Activated T-cell treated with anti-CD3 and anti-CD28 coated beads, Interleukin-2, amount 50 U/mL, for 72 hours (primary cell): ENCODE measurements at places on chromosomes 4 and X. TPM values are rescaled to one million over a fixed set of nuclear protein-coding genes. Genes with fewer than 3 reads are reported as not detected.

The RBM46 gene
- total RNA-seq: not detected

The KIAA1210 gene
- total RNA-seq: not detected

The MAGEA2 gene
- not detected for total RNA-seq

DNA sequence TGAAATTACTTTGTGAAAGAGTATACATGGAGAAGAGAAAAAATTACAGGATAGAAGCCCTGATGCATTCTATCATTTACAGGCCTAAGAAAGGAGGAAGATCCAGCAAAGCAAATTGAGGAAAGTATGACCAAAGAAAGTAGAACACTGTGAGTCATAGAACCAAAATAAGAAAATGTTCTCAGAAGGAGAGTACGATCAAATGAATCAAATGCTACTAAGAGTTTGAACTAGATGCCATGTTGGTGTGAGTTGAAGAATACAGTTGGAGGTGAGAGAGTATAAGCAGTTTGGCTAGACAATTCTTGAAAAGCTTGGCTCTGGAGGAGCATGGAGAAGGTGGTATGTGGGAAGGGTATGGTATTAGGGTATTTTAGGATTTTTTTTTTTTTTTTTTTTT lies 161.8 kb downstream of the RPA4 start:
- no peak for DNase-seq

The ESX1 gene
- not detected for total RNA-seq
